ENCODE measurements at places on chromosomes 11 and 22. TPM values are rescaled to one million over a fixed set of nuclear protein-coding genes. Genes with fewer than 3 reads are reported as not detected.

DNA sequence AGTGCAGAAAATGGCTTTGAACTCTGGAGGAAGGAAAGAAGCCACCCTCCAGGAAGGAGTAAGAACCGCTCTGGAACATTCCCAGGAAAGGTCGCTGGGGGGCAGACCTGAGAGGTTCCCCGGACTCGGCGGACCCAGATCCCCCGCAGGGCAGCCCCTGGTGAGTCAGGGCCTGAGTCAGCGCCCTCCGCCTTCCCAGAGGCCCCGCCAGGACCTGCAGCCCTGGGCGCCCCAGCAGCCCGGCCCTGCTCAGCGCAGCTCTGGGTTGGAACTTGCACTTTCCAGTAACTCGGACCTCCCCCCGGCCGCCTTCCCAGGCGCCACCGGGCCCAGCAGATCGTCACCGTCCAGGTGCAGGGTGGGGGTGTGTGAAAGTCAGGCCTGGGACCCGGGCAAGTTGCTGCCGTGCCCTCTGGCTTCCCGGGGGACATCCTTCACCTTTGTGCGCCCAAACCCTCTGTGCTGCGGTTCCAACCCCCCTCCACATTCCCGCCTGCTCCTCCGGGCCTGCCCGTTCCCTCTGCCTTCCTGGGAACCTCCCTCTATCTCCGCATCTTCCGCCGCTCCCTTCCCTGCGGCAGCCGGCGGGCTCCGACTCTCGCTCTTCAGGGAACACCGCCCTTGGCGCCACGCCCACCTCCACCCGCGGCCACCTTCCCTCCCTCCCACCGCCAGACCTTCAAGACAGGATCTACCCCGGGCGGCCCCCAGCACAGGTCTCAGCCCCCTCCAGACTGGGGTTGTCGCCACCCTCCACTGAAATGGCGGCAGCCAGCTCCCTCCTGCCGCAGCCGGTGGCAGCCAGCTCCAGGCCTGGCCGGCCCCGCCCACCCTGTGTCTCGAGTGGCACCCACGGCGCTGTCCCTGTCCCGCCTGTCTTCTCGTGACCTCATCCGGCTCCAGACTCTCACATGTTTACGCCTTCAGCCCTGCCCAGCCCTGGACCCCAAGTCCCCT, 36.8 kb upstream of the WNT7B start:
- H3K27me3 ChIP-seq, result no peaks in the 10 kb centered on the region
- peaks cover 17% of the 10 kb centered on the region for H3K4me1 ChIP-seq
- H3K27ac ChIP-seq, result peak overlapping the region; percentile 89
- peak overlapping the region; percentile 41 for H3K4me3 ChIP-seq
- H3K36me3 ChIP-seq, result no peaks in the 10 kb centered on the region

GRCh38 chr11:116928102-116928777, 90.8 kb upstream of the APOA1 start:
- DNase-seq, result no peak
- H3K4me3 ChIP-seq, result no peak overlapping the region
- no peaks in the 10 kb centered on the region for H3K36me3 ChIP-seq
- H3K27me3 ChIP-seq, result no peaks in the 10 kb centered on the region
- no peak overlapping the region for H3K27ac ChIP-seq
- peaks cover 26% of the 10 kb centered on the region for H3K4me1 ChIP-seq

Gene POTEH
- not detected for total RNA-seq

Gene ANO5
- 8.8 TPM for total RNA-seq

DNA sequence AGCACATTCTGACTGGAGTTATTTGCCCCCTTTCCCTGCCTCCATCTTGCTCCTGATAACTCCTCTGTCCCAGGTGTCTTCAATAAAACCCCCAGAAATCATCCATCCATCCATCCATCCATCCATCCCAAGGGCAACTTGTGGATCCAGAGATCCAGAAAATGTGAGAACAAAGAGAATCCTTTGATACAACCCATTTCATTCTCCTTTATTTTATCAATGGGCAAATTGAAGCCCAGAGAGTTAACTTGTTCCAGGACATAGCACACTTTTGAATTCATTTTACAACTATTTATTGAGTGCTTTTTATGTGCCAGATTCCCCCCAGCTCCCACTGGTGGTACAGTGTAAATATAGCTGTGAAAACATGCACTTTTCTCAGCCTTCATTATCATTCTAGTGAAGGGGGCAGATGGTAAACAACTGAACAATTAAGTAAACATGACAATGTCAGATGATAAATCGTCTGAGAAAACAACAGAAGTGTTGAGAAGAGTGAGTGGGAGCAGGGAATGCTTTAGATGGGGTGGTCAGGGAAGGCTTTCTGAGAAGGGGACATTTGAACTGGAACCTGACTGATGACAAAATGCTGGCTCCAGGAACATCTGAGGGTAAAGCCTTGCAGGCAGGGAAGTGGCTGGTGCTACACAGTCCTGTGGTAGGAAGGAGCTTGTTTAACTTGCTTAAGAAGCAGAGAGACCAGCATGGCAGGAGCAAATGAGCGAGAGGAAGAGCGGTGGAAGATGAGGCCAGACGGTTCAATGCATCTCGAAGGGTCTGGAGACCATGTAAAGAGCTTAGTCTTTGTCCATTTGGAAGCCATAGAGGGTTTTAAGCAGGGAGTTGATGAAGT, 80.0 kb upstream of the TIMP3 start:
- H3K27me3 ChIP-seq, result no peaks in the 10 kb centered on the region
- DNase-seq, result no peak
- no peaks in the 10 kb centered on the region for H3K36me3 ChIP-seq
- no peak overlapping the region for H3K4me3 ChIP-seq
- no peak overlapping the region for H3K27ac ChIP-seq
- no peaks in the 10 kb centered on the region for H3K4me1 ChIP-seq

DNA sequence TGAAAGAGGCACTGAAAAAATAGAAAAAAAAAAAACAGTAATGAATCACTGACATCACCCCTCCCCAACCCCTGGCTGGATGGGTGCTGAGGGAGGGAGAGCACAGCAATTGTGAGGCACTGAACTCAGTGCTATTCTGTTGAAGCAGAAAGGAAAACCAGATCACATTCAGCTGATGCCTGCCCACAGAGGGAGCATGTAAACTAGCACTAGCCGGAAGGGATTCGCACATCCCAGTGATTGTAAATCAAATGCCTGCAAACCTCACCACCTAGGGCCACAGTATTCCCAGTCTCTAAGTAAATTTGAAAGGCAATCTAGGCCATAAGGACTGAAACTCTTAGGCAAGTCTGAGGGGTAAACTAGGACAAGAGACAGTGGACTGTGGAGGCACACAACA, 772.0 kb upstream of the CCDC179 start:
- H3K4me3 ChIP-seq, result no peak overlapping the region
- H3K27me3 ChIP-seq, result no peaks in the 10 kb centered on the region
- no peaks in the 10 kb centered on the region for H3K36me3 ChIP-seq
- no peak for DNase-seq

DNA sequence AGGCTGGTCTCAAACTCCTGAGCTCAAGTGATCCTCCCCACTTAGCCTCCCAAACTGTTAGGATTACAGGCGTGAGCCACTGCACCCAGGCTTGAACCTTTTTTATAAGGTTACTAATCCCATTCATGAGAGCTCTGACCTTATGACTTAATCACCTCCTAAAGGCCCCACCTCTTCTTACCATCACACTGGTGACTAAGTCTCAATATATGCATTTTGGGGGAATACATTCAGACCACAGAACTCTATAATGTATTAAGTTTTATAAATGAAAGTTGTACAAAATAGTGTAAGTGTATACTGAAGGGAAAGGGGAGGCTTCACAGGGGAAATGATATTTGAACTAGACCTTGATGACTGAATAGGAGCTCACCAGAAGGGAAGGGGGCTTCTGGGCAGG, 28.4 kb upstream of the RBFOX2 start:
- no peak overlapping the region for H3K4me3 ChIP-seq
- H3K27ac ChIP-seq, result no peak overlapping the region
- no peaks in the 10 kb centered on the region for H3K36me3 ChIP-seq
- no peaks in the 10 kb centered on the region for H3K27me3 ChIP-seq
- no peak for DNase-seq

DNA sequence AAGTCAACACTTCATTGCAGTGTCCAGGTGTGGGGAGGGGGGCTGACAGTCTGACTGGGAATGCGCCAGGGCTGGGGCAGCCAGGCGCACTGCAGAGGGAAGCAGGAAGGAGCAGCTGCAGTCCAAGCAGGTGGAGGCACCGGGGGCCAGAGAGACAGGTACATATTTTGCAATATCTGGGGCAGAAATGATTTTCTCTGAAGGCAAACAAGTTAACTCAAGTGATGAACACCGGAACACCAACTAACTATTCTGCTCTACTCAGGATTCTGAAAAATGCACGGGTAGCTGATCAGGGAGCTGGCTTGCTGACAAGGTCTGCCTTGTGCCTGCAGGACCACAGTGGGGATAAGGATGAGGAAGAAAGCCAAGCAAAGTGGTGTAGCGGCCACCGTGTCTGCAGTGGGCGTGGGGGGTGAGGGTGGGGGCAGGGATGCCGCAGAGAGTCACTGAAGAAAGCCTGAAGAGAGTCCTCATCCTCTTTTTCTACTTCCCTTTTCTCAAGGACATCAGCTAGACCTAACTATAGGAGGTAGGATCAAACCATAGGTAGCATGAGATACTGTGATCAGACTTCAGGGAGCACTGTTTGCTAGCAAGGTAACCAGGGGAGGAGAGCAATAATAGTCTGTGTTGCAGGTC, 83.4 kb downstream of the SCN3B start:
- H3K27me3 ChIP-seq, result no peaks in the 10 kb centered on the region
- H3K4me1 ChIP-seq, result peaks cover 10% of the 10 kb centered on the region
- H3K36me3 ChIP-seq, result no peaks in the 10 kb centered on the region
- no peak overlapping the region for H3K4me3 ChIP-seq
- no peak for DNase-seq
- H3K27ac ChIP-seq, result peak overlapping the region; percentile 15

Gene CXCR5
- total RNA-seq, result not detected

Gene MAPK8IP1
- 41.6 TPM for total RNA-seq

DNA sequence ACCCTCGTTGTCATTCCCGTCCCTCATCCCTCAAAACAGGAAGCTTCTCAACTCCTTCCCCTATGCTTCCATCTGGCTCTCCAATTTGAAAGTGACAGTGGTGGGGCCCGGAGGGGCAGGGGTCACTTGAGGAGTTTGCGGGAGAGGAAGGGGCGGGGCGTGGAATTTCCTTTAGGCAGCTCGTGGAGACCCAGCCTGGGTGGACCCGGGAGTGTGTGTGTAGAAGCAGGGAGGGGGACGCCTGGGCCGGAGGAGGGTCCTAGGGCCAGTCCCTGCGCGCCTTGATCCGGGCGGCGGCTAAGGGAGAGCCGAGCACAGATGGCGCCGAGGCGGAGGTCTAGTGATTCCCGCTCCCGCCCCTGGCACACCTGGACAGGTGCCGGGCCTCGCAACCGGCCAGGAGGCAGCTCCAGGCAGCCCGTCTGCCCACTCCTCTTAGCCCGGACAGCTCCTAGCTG, 7.8 kb upstream of the PAX6 start:
- no peak overlapping the region for H3K27ac ChIP-seq
- H3K36me3 ChIP-seq, result no peaks in the 10 kb centered on the region
- no peak for DNase-seq
- no peak overlapping the region for H3K4me3 ChIP-seq
- H3K4me1 ChIP-seq, result peaks cover 8% of the 10 kb centered on the region
- peaks cover 100% of the 10 kb centered on the region for H3K27me3 ChIP-seq

DNA sequence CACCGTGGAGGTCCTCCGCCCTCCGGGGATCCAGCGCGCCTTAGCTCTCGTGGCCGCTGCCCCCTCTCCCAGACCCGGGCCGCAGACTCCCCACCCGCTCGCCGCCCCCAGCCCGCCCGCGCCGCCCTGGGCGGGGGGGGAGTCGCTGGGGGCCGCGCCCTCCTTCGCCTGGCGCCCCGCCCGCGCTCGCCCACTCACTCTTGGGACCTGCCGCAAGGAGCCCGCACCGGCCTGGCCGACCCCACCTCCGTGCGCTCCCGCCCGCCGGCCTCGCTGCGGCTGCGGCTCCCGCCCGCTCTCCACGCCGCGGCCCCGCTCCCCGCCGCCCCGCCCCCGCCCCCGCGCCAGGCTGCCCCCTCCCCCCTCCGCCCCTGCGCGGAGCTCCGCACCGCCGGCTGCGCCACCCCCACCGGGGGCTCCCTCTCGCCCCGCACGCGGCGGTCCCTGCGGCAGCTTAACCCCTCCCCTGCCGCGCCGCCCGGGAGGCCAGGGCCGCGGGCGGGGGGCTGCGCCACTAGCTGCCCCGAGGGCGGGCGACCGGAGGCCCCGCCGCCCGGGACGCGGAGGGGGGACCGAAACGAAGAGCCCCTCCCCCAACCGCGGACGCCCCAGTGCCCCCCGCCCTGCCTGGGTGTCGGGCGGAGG, 724 bp upstream of the RASGRP2 start:
- DNase-seq, result no peak
- H3K4me1 ChIP-seq, result peaks cover 39% of the 10 kb centered on the region
- no peak overlapping the region for H3K4me3 ChIP-seq
- peaks cover 8% of the 10 kb centered on the region for H3K27me3 ChIP-seq
- no peaks in the 10 kb centered on the region for H3K36me3 ChIP-seq

GRCh38 chr11:105109855-105110687, 29.5 kb downstream of the CARD18 start:
- H3K27me3 ChIP-seq, result no peaks in the 10 kb centered on the region
- peak overlapping the region; percentile 22 for H3K27ac ChIP-seq
- no peak overlapping the region for H3K4me3 ChIP-seq

Gene NELL1
- not detected for total RNA-seq

GRCh38 chr11:18088966-18089365, 16.9 kb downstream of the SAAL1 start:
- H3K4me3 ChIP-seq, result no peak overlapping the region
- no peak overlapping the region for H3K27ac ChIP-seq
- DNase-seq, result no peak
- peaks cover 35% of the 10 kb centered on the region for H3K36me3 ChIP-seq

Gene PHOX2A
- total RNA-seq, result 5.3 TPM

- H3K4me1 ChIP-seq, result peaks cover 9% of the 10 kb centered on the region
- H3K36me3 ChIP-seq, result peaks cover 31% of the 10 kb centered on the region
- H3K27ac ChIP-seq, result no peak overlapping the region
Observed at GRCh38 chr11:11931461-11932055, 76.9 kb downstream of the DKK3 start.

Data from adrenal gland (tissue), 19 donors.